Endothelial cell of umbilical vein (primary cell): ENCODE measurements at places on chromosomes 7 and 10. TPM values are rescaled to one million over a fixed set of nuclear protein-coding genes. Genes with fewer than 3 reads are reported as not detected.

CHRM2 gene
- not detected in 2 replicates for total RNA-seq

NPY4R gene
- not detected in 2 replicates for total RNA-seq

FASTK gene
- 71.6 and 73.3 TPM in 2 replicates for total RNA-seq

IFIT2 gene
- total RNA-seq: 0.51 and 1.4 TPM in 2 replicates

GTPBP10 gene
- 14.6 and 16.7 TPM in 2 replicates for total RNA-seq

ELMO1 gene
- 23.5 and 30.6 TPM in 2 replicates for total RNA-seq

IFIT5 gene
- 3.2 and 4.0 TPM in 2 replicates for total RNA-seq

PHKG1 gene
- 0.72 and 1.00 TPM in 2 replicates for total RNA-seq

GPR15LG gene
- total RNA-seq: not detected in 2 replicates

CAMK2B gene
- 1.4 and 1.6 TPM in 2 replicates for total RNA-seq

FANK1 gene
- 1.4 and 1.6 TPM in 2 replicates for total RNA-seq

CPSF4 gene
- total RNA-seq: 48.3 and 51.5 TPM in 2 replicates

UTF1 gene
- not detected in 2 replicates for total RNA-seq

VAX1 gene
- not detected in 2 replicates for total RNA-seq
